Thoracic aorta (tissue), 2 donors: ENCODE measurements at places on chromosomes 1 and 21.

GRCh38 chr1:112439592-112439991 lies 43.6 kb downstream of the CTTNBP2NL start:
- H3K27ac ChIP-seq = no peak overlapping the region
- no peaks in the 10 kb centered on the region for H3K27me3 ChIP-seq
- no peak for DNase-seq
- no peaks in the 10 kb centered on the region for H3K36me3 ChIP-seq
- H3K4me1 ChIP-seq = peaks cover 21% of the 10 kb centered on the region

- H3K4me3 ChIP-seq = no peak overlapping the region
- H3K27ac ChIP-seq = no peak overlapping the region
- H3K27me3 ChIP-seq = no peaks in the 10 kb centered on the region
- H3K4me1 ChIP-seq = no peaks in the 10 kb centered on the region
These were observed 381.6 kb downstream of the DSCAM start for GRCh38 chr21:40465382-40465781.

GRCh38 chr1:32249831-32250525 lies 1.1 kb upstream of the LCK start:
- H3K4me1 ChIP-seq = peaks cover 20% of the 10 kb centered on the region
- H3K27me3 ChIP-seq = no peaks in the 10 kb centered on the region
- H3K36me3 ChIP-seq = no peaks in the 10 kb centered on the region
- H3K4me3 ChIP-seq = no peak overlapping the region

GRCh38 chr1:206782448-206782847 lies 10.2 kb upstream of the IL10 start:
- no peak overlapping the region for H3K4me3 ChIP-seq
- no peak for DNase-seq
- H3K27ac ChIP-seq = no peak overlapping the region
- no peaks in the 10 kb centered on the region for H3K27me3 ChIP-seq
